HL-60 (cell line): ENCODE measurements at places on chromosomes 7 and 10.

DNA sequence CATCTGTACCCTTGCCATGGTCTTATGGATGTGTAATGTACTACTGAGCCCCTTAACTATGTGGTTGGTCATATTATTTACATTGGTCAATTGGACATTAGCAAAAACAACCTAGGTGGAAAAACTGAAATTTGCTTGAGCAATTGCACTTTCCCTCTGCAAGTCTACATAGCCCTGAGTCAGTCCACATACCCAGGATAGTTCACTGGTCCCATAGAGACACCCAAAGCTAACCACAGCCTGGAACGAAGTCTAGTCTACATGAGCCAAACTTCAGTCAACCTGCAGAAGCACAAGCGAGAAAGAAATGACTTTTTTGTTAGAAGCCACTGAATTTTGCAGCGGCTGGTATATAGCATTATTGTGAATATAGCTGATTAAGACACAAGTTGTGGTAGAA, 37.6 kb upstream of the COL1A2 start:
- no peak for DNase-seq

GRCh38 chr10:44974082-44974627, 4.5 kb downstream of the DEPP1 start:
- DNase-seq: peak; percentile 46

DNA sequence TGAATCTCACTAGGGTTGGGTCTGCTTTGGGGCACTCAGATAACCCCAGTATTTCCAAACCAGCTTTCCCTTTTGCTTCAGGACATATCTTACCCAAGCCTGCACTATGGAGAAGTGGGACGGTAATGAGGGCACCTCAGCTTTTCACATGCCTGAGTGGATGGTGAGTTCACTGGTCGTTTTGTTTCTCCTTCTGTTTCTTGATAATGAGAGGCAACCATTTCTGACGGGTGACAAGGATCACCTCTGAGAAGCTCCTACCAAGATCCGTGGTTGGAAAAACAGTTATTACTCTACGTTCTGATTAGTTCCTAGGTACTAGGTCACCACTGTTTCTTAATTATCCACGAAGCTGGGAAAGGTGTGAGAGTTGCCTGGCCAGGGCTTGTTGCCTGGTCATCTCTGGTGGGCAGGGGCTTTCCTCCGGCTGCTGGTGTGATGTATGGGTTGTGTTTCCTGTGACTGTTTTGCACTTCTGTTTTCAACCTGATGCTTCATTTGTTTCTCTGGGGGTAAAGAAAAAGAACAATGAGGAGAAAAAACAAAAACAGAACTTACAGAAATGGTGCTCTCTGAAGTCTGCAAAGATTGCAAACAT, 65.7 kb upstream of the STRIP2 start:
- no peak for DNase-seq

DNA sequence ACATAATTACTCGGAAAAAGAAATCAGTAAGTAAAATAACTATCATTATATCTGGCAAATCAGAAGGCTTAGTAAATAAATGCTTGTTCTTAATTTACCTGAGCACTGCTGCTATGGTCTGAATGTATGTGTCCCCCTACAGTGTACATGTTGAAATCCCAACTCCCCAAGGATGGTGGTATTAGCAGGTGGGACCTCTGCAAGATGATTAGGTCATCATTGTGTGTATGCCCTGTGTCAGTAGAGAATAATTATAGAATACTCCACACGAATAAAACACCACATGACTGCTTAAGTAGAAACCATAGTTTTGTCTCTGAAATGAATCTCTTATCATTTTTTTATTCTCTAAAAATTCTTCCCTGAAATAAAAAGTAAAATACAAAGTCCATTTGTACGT, 101.6 kb downstream of the RNF133 start:
- no peak for DNase-seq

- no peak for DNase-seq
These were observed 228.0 kb downstream of the CACNB2 start for GRCh38 chr10:18368273-18368672.

GRCh38 chr10:23158370-23158769, 33.7 kb upstream of the PTF1A start:
- peak; percentile 7 for DNase-seq

GRCh38 chr7:120550494-120551048, 277.6 kb downstream of the KCND2 start:
- DNase-seq: no peak

GRCh38 chr7:114048386-114049235, 129.8 kb upstream of the PPP1R3A start:
- peak; percentile 13 for DNase-seq

DNA sequence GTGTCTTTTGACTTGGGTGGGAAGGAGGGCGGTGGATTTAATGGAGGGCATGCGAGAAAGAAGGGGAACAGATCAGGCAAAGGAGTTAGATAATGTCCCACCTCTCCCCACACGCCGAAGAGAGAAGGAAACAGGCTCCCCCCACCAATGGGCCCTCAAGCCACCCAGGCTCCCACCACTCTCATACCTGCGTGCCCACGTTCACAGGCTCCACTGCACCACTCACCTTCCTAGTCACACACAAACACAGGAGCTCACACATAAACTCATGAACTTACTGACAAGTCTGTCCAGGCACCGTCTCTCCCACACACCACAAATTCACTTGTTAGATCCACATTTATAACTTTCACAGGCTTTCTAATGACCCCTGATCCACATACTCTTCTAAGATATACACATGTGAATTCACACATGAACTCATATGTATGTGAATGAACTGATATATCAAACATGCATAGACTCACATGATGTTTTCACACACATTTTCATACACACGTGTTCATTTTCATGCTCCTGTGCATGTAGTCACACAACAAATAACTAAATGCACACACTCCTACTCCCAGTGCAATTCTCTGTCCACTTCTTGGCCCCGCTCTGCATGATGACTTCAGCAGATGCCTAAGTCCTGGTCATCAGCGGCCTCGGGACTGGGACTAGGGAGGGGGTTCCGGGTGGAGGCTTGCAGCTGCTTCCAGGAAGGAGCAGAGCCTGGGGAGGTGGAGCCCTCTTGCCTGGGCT, 1.5 kb downstream of the LZTS2 start:
- DNase-seq: no peak

DNA sequence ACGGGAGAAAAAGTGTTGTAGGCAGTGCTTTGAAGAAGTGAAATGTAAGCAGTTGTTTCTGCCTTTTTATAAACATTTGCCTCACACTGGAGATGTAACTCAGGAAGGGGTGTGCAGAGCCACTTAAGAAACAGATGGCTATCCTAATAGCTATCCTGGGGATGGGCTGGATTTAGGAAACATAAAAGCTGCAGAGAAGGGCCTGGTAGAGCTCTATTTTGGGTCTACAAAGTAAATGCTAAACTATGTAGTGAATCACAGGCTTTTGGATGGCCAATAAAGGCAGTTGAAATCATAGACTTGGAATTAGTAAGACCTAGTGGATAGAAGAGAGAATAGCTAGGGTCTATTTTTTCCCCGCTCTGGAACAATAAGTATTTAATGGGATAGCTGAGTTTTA, 79.9 kb upstream of the AGR3 start:
- DNase-seq: no peak
